ENCODE measurements at places on chromosomes 6 and 20. TPM values are rescaled to one million over a fixed set of nuclear protein-coding genes. Genes with fewer than 3 reads are reported as not detected.

DNA sequence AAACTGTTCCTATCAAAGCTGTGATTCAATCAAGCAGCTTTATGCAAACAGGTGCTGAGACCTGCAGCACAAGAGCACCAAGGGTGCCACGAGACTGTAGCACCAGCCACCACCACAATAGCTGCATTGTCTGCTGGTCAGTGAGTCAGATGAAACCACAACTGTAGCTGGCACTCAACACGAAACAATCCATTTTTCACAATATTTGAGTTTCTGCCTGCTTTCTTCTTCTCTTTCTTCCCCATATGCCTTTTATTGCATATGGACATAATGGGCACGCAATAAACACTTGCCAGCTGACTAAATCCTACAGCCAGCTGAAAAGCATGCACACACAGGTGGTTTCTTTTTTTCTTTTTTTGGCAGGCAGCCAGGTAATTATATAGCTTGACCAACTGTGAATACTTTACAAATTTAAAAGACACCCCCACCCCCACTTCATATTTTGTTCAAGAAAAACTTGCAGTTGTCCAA is 16.6 kb downstream of the SLC2A12 start:
- no peaks in the 10 kb centered on the region for H3K27me3 ChIP-seq
- DNase-seq: no peak
- peaks cover 5% of the 10 kb centered on the region for H3K4me1 ChIP-seq
- no peak overlapping the region for H3K4me3 ChIP-seq

GRCh38 chr6:168371981-168372711 is 52.6 kb upstream of the DACT2 start:
- no peaks in the 10 kb centered on the region for H3K27me3 ChIP-seq
- no peak overlapping the region for H3K4me3 ChIP-seq
- H3K36me3 ChIP-seq: no peaks in the 10 kb centered on the region
- H3K4me1 ChIP-seq: no peaks in the 10 kb centered on the region
- no peak overlapping the region for H3K27ac ChIP-seq
- DNase-seq: no peak

Gene MATN4
- polyA plus RNA-seq: not detected

Gene LTV1
- 18.2 TPM for polyA plus RNA-seq

- H3K36me3 ChIP-seq: no peaks in the 10 kb centered on the region
- H3K4me3 ChIP-seq: no peak overlapping the region
- no peaks in the 10 kb centered on the region for H3K27me3 ChIP-seq
- no peaks in the 10 kb centered on the region for H3K4me1 ChIP-seq
- DNase-seq: no peak
Observed at GRCh38 chr6:152012227-152012626, 204.7 kb downstream of the ESR1 start.

Gene PTCRA
- not detected for polyA plus RNA-seq

GRCh38 chr20:13443690-13444089 is 195.0 kb downstream of the TASP1 start:
- no peaks in the 10 kb centered on the region for H3K27me3 ChIP-seq
- no peak overlapping the region for H3K4me3 ChIP-seq

- H3K27me3 ChIP-seq: no peaks in the 10 kb centered on the region
- no peak overlapping the region for H3K4me3 ChIP-seq
- no peak for DNase-seq
- H3K36me3 ChIP-seq: no peaks in the 10 kb centered on the region
Observed at GRCh38 chr6:46347669-46348068, 143.6 kb downstream of the RCAN2 start.

GRCh38 chr6:12748815-12749521 is 32.4 kb downstream of the PHACTR1 start:
- H3K27me3 ChIP-seq: no peaks in the 10 kb centered on the region
- no peak for DNase-seq
- H3K36me3 ChIP-seq: no peaks in the 10 kb centered on the region
- no peak overlapping the region for H3K4me3 ChIP-seq
- H3K4me1 ChIP-seq: no peaks in the 10 kb centered on the region
- H3K27ac ChIP-seq: no peak overlapping the region

DNA sequence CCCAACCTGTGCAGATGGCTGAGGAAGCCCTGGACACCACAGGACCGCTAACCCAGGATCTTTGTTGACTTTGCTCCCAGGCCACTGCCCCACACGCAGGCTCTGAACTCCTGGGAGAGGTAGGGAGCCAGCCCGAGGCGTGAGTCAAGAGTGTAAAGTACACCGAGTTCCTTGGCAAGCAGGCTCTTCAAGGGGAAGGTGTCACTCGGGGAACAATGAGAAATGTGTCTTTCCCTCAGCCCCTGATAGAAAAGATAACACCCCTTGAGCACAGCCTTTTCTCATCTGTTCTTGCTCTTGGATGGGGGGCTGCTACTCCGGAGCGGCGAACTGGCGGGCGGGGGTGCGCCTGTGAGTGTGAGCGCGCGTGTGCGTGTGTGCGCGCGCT is 472 bp upstream of the EDN3 start:
- H3K27ac ChIP-seq: no peak overlapping the region
- DNase-seq: no peak
- no peaks in the 10 kb centered on the region for H3K36me3 ChIP-seq

DNA sequence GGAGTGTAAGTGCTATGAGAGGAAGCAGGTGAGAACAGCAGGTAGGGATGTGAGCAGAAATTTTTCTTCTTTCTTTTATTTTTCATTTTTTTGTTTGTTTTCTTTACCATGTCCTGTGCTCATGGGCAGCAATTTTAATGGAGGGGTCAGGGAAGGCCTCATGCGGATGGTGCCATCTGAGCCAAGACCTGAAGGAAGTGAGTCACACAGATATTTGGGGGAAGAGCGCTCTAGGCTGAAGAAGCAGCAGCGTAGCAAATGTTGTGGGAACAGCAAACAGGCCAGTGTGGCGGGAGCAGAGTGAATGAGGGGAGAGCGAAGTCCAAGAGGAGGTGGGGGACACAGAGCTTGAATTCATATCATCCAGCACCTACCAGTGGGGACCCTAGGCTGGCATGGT is 12.7 kb downstream of the SPDEF start:
- no peaks in the 10 kb centered on the region for H3K4me1 ChIP-seq
- no peaks in the 10 kb centered on the region for H3K27me3 ChIP-seq
- DNase-seq: no peak
- H3K36me3 ChIP-seq: no peaks in the 10 kb centered on the region

Gene ADAT2
- polyA plus RNA-seq: 0.31 TPM

GRCh38 chr6:87982134-87982533 is 65.5 kb upstream of the SPACA1 start:
- no peak for DNase-seq
- no peak overlapping the region for H3K4me3 ChIP-seq
- no peaks in the 10 kb centered on the region for H3K36me3 ChIP-seq
- H3K4me1 ChIP-seq: no peaks in the 10 kb centered on the region
- no peaks in the 10 kb centered on the region for H3K27me3 ChIP-seq

GRCh38 chr20:60300374-60300773 is 342.2 kb downstream of the CDH26 start:
- DNase-seq: no peak
- H3K4me3 ChIP-seq: no peak overlapping the region
- H3K27me3 ChIP-seq: no peaks in the 10 kb centered on the region
- no peaks in the 10 kb centered on the region for H3K4me1 ChIP-seq
- no peaks in the 10 kb centered on the region for H3K36me3 ChIP-seq

Gene MEI4
- polyA plus RNA-seq: not detected

DNA sequence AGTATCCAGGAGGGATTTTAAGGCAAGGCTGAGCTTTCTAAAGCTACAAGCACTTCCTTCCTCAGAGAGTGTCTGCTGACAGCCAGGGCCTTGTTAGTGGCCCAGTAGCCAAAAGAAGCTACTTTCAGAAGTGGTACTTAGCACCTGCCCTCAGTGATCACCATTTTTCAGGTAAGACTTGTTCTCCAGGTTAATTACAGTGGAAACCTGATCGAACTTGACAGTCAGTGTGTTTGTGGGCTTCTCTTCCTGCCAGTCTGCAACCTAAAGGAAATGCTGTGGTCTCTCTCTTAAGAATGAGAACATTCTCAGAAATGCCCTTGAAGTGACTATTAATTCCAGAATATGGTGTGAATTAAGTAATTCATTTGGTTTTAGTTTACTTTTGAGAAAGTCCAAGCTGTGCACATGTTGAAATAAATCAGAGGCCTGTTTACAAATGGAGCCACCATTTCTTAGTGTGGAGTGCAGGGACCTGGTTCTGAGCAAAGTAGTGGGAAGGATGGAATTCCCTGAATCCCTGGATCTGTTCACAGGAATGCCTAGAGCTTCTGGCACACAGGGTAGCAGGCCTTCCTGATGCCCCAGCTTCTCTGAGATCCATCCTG is 185.3 kb upstream of the AGPAT4 start:
- DNase-seq: no peak
- H3K36me3 ChIP-seq: no peaks in the 10 kb centered on the region
- no peaks in the 10 kb centered on the region for H3K27me3 ChIP-seq
- no peak overlapping the region for H3K4me3 ChIP-seq
- no peak overlapping the region for H3K27ac ChIP-seq

GRCh38 chr6:10995114-10995707 is 48.9 kb downstream of the ELOVL2 start:
- no peak for DNase-seq
- no peak overlapping the region for H3K4me3 ChIP-seq
- H3K4me1 ChIP-seq: no peaks in the 10 kb centered on the region
- no peaks in the 10 kb centered on the region for H3K27me3 ChIP-seq
- H3K36me3 ChIP-seq: no peaks in the 10 kb centered on the region

GRCh38 chr20:37669062-37669772 is 24.6 kb upstream of the CTNNBL1 start:
- H3K27ac ChIP-seq: no peak overlapping the region
- H3K4me3 ChIP-seq: no peak overlapping the region
- no peaks in the 10 kb centered on the region for H3K4me1 ChIP-seq
- no peaks in the 10 kb centered on the region for H3K27me3 ChIP-seq
- no peaks in the 10 kb centered on the region for H3K36me3 ChIP-seq
- DNase-seq: no peak

- no peaks in the 10 kb centered on the region for H3K36me3 ChIP-seq
- H3K27ac ChIP-seq: no peak overlapping the region
- no peak overlapping the region for H3K4me3 ChIP-seq
- DNase-seq: peak; percentile 18
- no peaks in the 10 kb centered on the region for H3K4me1 ChIP-seq
Observed at GRCh38 chr6:159252955-159253508, 83.8 kb downstream of the FNDC1 start.

GRCh38 chr20:35307666-35308653 is 15.7 kb upstream of the FAM83C start:
- H3K27ac ChIP-seq: no peak overlapping the region
- peaks cover 6% of the 10 kb centered on the region for H3K4me1 ChIP-seq
- DNase-seq: no peak
- no peak overlapping the region for H3K4me3 ChIP-seq
- no peaks in the 10 kb centered on the region for H3K27me3 ChIP-seq

Gene SLC18B1
- polyA plus RNA-seq: 19.5 TPM

- no peaks in the 10 kb centered on the region for H3K4me1 ChIP-seq
- no peaks in the 10 kb centered on the region for H3K27me3 ChIP-seq
- no peak overlapping the region for H3K4me3 ChIP-seq
- H3K27ac ChIP-seq: no peak overlapping the region
Observed at GRCh38 chr20:21936720-21937380, 231.4 kb downstream of the PAX1 start.

Gene SEL1L2
- not detected for polyA plus RNA-seq

DNA sequence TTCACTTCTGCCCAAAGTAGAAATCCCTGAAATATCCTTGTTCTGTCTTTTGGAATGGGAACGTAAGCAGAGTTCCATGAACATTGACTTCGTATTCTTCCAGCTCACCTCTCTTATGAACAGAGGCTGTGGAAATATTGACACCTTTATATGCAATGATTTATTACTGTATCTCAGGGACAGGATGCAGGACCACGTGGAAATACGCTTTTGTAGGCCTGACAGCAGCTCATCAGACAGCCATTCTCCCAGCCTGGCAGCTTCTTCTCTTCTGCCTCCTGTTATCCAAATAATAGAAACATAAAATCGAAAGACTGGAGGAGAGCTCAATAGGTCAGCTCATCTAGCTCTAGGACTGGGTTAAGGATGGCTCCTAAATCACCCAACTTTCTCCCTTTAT is 106.2 kb upstream of the DTNBP1 start:
- no peak overlapping the region for H3K27ac ChIP-seq
- H3K4me1 ChIP-seq: no peaks in the 10 kb centered on the region
- H3K27me3 ChIP-seq: no peaks in the 10 kb centered on the region
- DNase-seq: no peak
- no peaks in the 10 kb centered on the region for H3K36me3 ChIP-seq

DNA sequence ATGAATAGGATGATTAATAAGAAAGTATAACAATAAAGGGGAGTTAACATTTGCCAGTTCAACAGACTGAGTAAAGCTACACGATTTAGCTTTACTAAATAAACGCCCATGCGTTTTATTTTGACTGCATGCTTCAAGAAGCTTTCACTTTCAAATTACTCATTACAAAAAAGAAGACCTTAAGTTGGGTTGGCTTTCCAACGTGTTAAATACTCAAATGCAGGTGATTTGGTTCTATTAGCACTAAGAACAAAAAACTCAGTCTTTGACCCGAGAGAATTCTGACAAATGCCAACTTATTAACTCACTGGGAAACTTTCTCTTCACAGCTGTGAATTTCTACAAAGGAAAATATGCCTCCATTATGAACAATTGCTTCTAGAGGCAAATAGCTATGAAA is 24.8 kb downstream of the RNF146 start:
- H3K36me3 ChIP-seq: peaks cover 11% of the 10 kb centered on the region
- DNase-seq: no peak
- H3K4me1 ChIP-seq: peaks cover 18% of the 10 kb centered on the region
- no peak overlapping the region for H3K27ac ChIP-seq
- H3K27me3 ChIP-seq: no peaks in the 10 kb centered on the region

DNA sequence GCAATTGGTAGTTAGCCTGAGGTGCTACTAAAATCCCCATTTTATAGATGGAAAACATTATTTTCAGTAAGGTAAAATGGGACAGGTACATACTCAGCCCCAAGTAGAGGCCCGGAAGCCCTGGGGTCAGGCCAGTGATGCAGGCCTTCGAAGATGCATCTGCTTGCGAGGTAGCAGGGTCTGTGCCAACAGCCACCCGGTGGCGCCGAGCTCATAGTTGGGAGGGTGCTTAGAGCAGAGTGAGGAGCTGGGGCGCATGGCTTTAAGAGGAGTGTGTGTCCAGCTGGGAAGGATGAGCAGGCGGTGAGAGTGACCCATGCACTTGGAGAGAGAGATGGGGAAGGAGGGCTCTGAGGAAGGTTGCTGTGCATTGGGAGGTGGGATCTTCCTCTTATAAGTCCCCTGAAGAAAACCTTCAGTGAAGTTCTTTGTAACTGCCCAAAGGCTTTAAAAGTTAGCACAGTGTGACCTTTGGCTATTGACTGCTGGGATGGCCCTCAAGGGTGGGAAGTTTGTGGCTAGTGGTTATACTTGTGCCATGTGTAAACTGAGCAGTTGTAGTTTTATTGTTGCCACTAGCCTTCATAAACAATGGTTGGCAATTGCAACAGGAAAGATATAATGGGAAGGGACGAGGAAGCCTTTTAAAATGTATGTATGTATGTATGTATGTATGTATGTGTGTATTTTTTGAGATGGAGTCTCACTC is 71.1 kb downstream of the TOX2 start:
- H3K4me1 ChIP-seq: peaks cover 11% of the 10 kb centered on the region
- H3K27ac ChIP-seq: no peak overlapping the region
- no peaks in the 10 kb centered on the region for H3K36me3 ChIP-seq
- no peaks in the 10 kb centered on the region for H3K27me3 ChIP-seq
- DNase-seq: no peak

- H3K4me1 ChIP-seq: no peaks in the 10 kb centered on the region
- H3K27me3 ChIP-seq: no peaks in the 10 kb centered on the region
- DNase-seq: no peak
- no peaks in the 10 kb centered on the region for H3K36me3 ChIP-seq
Observed at GRCh38 chr6:10268111-10268510, 146.8 kb downstream of the TFAP2A start.

- no peak overlapping the region for H3K4me3 ChIP-seq
- no peak for DNase-seq
- H3K27ac ChIP-seq: no peak overlapping the region
Observed at GRCh38 chr20:13325033-13325432, 104.0 kb downstream of the ISM1 start.

Gene ENPP5
- polyA plus RNA-seq: 2.1 TPM

All from CD4-positive, alpha-beta memory T cell (primary cell).